ENCODE measurements at places on chromosomes 13 and 19.

- DNase-seq, result no peak
Measured at GRCh38 chr19:47699360-47699917, 13.8 kb upstream of the EHD2 start.

DNA sequence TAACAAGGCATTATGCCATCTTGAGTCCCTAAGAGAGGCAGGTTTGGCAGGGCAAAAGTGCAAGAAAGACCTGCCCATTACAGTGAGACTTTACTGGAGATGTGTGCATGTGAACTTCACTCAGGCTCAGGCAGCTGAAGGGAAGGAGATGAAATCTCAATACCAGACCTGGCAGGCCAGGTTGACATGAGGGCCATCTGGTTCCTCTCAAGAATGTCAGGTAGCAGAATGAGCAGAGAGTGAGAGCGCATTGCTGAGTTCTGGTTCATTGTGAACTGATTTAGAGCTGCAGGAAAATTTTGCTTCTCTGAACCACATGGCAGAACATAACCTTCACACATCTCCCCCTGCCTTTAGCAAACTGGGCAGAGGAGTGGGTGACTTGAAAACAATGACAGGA lies 406.3 kb downstream of the GPC5 start:
- DNase-seq, result no peak

GRCh38 chr19:40150170-40150569 lies 41.1 kb upstream of the MAP3K10 start:
- DNase-seq, result no peak

- DNase-seq, result no peak
Measured at GRCh38 chr13:36432106-36432544, at the start of gene CCNA1. Gene CCNA1, plus strand, starts transcription at chr13:36432495. Its CDS starts 562 bp downstream, at chr13:36433057.

DNA sequence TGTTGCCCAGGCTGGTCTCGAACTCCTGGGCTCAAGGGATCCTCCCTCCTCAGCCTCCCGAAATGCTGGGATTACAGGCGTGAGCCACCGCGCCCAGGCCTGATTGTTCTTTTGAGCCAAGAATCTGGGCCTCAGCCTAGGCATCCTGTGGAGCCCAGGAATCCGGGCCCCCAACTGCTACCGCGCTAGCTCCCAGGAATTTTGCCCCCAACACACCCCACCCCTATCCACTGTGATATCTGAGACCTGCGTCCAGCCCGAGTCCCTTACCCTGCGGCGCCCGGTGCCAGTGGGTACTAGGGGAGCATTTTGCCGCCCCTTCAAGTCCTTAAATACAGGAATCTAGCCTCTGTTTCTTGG lies 838 bp upstream of the MYADM start:
- DNase-seq, result peak; percentile 65

DNA sequence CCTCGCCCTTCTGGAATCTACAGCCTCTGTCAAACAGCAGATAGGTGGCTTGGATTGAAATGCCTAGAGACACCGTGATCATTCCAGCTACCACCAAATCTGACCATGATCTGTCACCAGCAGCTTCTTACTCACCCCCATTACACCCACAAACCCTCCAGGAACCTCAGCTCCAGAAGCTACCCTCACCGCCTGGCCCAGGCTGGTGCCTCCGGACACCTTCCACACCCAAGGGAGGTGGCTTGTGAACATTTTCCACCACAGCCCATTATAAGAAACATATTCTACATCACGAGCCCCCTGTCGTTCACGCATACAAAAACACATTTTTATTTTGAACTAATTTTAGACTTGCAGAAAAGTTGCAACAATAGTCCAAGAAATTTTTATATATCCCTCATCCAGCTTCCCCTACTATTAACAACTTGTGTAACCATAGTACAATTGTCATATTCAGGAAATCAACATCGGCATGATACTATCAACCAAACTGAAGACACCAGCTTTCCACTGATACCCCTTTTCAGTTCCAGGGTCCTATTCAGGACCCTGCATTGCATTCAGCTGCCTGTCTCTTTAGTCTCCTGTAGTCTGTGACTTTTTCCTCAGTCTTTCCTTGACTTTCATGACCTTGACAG lies 15.4 kb upstream of the UBE2L5 start:
- no peak for DNase-seq

GRCh38 chr13:47220453-47221140 lies 323.7 kb upstream of the HTR2A start:
- no peak for DNase-seq

- no peak for DNase-seq
Measured at GRCh38 chr19:2517881-2518601, 42.1 kb downstream of the GADD45B start.

DNA sequence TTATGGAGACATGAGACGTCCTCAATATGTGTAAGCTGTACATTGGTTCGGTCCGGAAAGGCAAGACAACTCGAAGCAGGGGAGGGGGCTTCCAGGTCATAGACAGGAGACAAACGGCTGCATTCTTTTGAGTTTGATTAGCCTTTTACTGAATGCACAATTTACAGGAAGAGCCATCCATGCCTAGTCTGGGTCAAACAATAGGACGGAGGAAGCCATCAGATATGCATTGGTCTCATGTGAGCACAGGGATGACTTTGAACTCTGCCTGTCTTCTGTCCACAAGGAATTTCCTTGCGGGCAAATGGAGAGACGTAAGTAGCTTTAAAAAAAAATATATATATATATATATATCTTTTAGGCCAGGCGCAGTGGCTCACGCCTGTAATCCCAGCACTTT lies 1.9 kb upstream of the CCNP start:
- DNase-seq, result no peak

DNA sequence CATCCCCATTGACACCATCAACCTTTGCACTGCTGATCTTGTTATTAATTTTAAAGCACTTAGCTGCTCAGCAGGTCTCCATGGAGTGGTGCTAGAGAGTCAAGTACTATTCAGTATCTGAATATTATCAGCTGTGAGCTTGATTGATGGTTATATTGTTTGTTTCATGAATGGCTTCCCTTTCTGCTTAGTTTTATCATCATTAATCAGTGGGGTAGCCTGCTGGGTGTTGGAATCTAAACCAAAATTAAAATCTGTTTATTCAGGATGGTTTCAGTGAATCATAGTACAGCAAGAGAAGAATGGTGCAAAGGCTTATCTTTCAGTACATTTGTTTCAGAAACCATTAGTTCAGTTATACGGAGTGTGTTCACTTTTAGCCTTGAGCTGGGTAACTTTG lies 42.5 kb upstream of the SCEL start:
- no peak for DNase-seq

DNA sequence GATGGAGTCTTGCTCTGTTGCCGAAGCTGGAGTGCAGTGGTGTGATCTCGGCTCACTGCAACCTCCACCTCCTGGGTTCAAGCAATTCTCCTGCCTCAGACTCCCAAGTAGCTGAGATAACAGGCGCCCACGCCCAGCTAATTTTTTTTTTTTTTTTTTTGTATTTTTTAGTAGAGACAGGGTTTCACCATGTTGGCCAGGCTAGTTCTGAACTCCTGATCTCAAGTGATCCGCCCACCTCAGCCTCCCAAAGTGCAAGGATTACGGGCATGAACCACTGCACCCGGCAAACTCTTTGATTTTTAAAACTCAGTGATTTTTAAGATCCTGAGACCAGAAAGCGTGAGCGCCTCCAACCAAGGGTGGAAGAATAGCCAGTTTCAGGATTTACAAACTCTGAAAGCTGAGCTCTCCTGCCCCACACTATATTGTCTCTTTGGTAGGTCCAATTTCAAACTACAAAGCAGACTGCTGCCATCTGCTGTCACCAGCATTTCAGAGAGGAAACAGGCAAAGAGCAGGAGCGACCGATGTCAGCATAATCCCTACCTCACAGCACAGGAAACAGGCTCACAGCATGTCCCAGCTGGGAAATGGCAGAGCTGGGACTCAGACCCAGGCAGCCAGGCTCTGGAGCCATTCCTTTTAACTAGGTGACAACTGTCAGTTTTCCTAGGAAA lies 9.2 kb downstream of the NOSIP start:
- DNase-seq, result no peak

DNA sequence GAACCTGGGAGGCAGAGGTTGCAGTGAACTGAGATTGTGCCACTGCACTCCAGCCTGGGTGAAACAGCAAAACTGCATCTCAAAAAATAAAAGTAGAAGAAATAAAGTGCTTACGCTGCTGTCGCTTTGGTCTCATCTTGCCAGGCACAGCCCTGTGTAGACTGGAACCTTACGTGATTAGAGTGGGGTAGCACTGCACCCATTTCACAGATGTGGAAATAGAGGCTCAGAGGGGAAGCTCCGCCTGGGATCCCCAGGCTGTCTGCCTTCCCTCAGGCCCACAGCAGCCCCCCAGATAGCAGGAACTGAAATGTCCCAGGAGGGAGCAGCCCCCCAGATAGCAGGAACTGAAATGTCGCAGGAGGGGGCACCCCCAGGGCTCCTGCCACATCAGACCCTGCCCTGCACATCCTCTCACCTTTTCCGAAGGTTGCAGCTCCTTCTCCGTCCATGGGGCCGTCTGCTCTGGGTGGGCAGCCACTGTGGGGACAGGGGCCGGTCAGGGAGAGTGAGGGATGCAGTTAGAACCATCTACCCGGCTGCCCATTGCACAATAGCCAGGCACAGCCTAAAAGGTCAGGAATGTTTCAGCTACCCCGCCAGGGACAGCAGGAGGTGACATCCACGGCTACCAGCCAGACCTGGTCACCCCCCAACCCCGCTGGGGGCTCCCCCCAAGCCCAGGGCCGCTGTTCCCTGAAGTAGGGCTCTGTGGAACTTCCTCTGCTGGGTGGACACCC lies 1.9 kb downstream of the PLIN4 start:
- DNase-seq, result no peak

DNA sequence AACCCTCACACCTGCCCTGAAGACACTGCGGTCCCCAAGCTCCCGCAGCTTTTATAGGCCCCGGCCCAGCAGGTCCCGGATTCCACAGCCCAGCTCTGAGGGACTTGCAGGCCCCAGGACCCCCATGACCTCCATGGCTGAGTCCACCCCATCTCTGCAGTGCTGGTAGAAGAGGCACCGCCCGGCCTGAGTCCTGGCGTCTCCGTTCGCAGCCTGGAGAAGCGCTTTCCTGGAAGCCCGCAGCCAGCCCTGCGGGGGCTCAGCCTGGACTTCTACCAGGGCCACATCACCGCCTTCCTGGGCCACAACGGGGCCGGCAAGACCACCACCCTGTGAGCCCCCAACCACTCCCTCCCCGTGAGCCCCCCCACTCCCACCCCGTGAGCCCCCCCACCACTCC lies 9.2 kb downstream of the ABCA7 start:
- DNase-seq, result no peak

- no peak for DNase-seq
Measured at GRCh38 chr13:110680852-110681251, 25.1 kb downstream of the CARS2 start.

GRCh38 chr19:14446336-14447036 lies 13.4 kb downstream of the PKN1 start:
- DNase-seq, result no peak

- no peak for DNase-seq
Measured at GRCh38 chr13:46053162-46054012, 841 bp upstream of the ZC3H13 start.

- DNase-seq, result peak; percentile 47
Measured at GRCh38 chr13:70108356-70109105, at the start of gene KLHL1. Gene KLHL1, minus strand, starts transcription at chr13:70108452. Its CDS starts 753 bp downstream, at chr13:70107699.

DNA sequence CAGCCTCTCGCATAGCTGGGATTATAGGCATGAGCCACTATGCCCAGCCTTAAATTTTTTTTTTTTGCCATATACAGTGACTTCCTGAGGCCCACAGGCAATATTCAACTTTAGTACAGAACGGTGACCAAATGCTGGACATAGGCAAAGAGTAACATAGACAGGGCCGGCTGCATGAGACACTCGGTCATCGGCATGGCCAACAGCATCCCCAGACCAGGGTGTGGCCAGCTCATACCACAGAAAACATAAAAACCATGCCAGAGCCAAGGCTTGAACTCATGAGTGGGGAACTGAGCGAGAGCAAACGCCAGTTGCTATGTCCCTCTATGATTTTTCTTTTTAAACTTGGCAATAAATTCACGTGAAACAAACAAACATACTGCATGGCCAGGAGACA lies 17.0 kb downstream of the KANK2 start:
- no peak for DNase-seq

DNA sequence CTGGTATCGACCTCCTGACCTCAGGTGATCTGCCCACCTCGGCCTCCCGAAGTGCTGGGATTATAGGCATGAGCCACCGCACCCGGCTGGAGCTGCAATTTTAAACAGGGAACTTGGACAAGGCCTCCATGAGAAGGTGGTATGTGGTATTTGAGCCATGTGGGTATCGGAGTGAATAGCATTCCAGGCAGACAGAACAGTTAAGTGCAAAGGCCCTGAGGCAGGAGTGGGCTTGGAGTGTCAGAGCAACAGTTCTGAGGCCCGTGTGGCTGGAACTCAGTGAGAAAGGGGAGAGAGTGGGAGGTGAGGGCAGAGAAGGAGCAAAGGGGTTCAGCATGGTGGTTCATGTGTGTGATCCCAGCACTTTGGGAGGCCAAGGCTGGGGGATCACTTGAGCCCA lies 2.9 kb downstream of the RCN3 start:
- no peak for DNase-seq

- DNase-seq, result no peak
Measured at GRCh38 chr13:50468849-50469669, 374.4 kb downstream of the DLEU7 start.

- no peak for DNase-seq
Measured at GRCh38 chr13:40992678-40993518, 26.2 kb downstream of the ELF1 start.

DNA sequence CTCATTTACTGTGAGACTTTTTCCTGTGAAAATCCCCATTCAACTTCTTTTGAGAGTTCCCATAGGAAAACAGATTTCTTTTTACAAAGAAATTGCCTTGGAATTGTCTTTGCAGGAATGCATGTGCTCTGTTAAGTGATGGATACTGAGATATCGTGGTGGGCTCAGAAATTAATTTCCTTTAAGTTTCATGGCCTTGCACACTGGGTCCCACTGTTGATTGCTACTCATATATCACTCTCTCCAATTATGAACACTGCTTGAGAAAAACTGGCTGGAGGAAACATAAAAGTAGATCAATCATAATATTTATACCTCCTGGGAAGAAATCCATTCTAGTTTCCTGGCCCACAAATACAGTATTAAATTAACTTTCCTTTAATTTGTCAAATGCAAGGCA lies 131.3 kb downstream of the OXGR1 start:
- DNase-seq, result no peak

DNA sequence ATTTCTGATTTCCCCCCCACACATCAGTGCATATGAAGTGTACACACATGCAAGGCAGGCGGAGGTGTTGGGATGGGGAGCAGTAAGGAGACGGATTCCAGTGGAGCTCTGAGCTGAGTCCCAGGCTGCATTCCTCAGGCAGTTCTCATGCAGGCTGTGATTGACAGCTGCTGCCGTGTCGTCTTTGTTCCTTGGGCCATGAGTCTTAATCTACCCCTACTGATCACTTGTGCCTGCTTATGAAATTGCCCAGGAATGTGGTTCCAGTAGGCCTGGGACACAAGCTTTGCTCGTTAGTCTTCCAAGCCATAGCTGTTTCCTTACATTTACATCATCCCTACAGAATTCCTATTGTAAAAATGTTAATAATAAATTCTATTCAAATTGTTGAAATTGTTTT lies 1241.9 kb downstream of the UQCRFS1 start:
- DNase-seq, result no peak

- no peak for DNase-seq
Measured at GRCh38 chr19:41548954-41549688, 26.8 kb upstream of the CEACAM21 start.

- DNase-seq, result peak; percentile 83
Measured at GRCh38 chr19:13151605-13152355, 1.6 kb downstream of the IER2 start.

GRCh38 chr19:40768869-40769268 lies 6.5 kb upstream of the MIA start:
- no peak for DNase-seq

All from nucleus accumbens (tissue), 56 donors.